Kidney (tissue), 22 donors: ENCODE measurements at places on chromosomes 13 and 19. TPM values are rescaled to one million over a fixed set of nuclear protein-coding genes. Genes with fewer than 3 reads are reported as not detected.

The OVOL3 gene
- total RNA-seq, result not detected

The ZNF600 gene
- 9.4 TPM for total RNA-seq

The SIGLEC5 gene
- not detected for total RNA-seq

The CD70 gene
- 0.76 TPM for total RNA-seq

The RFC3 gene
- total RNA-seq, result 8.2 TPM

The SBK2 gene
- total RNA-seq, result not detected

The CYP4F11 gene
- total RNA-seq, result 2.1 TPM

The S1PR5 gene
- 0.69 TPM for total RNA-seq

The FGF21 gene
- not detected for total RNA-seq

The KLF16 gene
- total RNA-seq, result 22.2 TPM

The METTL21C gene
- not detected for total RNA-seq

DNA sequence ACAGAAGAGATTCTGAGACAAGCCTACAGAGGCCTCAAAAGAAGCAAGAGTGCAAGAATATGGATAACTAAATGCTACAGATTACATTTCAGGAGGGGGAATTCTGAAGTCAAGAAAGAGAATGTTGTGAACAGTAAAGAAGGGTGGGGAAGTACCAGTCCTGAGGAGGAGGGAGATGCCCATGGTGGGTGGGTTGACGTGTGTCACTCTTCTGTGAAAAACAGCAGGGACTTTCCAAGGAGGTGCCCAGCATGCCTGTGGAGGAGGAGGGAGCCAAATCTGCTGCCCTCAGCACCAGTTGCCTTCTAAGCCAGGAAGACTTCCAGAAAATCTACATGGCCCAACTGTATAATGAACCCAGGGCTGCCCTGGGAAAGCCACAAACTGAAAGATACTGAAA lies 87.7 kb downstream of the SGCG start:
- no peaks in the 10 kb centered on the region for H3K36me3 ChIP-seq
- no peak overlapping the region for H3K4me3 ChIP-seq
- H3K27me3 ChIP-seq, result no peaks in the 10 kb centered on the region
- H3K27ac ChIP-seq, result no peak overlapping the region
- no peaks in the 10 kb centered on the region for H3K4me1 ChIP-seq

GRCh38 chr13:21546372-21546771 lies 57.6 kb downstream of the MICU2 start:
- no peaks in the 10 kb centered on the region for H3K27me3 ChIP-seq
- no peaks in the 10 kb centered on the region for H3K36me3 ChIP-seq
- H3K4me1 ChIP-seq, result no peaks in the 10 kb centered on the region
- H3K27ac ChIP-seq, result no peak overlapping the region

- H3K4me1 ChIP-seq, result peaks cover 8% of the 10 kb centered on the region
- peaks cover 2% of the 10 kb centered on the region for H3K36me3 ChIP-seq
- DNase-seq, result peak; percentile 91
Observed at GRCh38 chr19:49809160-49809940, 3.7 kb downstream of the FUZ start.

DNA sequence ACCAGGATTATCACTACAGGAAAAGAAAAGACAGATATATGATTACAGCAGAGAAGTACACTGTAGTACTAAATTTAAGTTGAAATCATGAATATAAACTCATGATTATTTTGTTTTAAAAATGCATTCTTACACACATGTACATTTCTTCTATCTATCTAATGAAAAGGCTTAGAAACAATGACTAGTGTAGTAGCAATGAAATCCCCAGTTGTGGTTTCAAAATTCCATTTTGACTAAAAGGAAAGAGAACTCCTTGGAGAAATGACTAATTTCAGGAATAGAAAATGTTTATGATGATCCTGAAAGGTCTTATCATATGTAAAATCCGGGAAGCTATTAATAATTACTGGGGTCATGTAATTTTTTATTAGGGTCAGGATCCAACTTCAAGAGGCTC lies 195.0 kb upstream of the STARD13 start:
- no peak overlapping the region for H3K4me3 ChIP-seq
- no peak overlapping the region for H3K27ac ChIP-seq
- DNase-seq, result no peak
- H3K4me1 ChIP-seq, result no peaks in the 10 kb centered on the region

DNA sequence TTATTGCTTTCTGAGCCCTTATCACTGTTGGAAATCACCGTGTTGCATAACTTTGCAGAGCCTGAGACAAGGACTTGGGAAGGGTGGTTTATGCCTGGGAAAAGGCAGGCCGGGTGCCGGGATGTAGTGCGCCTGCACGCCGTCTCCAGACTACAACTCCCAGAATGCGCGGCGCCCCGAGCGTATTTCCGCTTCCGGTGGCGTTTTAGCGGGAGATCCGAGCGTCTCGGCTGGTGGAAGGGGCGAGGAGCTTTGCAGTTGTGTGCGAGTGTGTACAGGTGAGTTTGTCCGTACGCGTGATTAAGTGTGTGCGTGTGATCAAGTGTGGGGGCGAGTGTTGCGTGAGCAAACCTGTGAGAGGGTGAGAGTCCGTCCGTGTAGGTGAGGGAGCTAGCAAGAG lies 75.4 kb downstream of the PEG3 start:
- peak; percentile 92 for DNase-seq
- no peak overlapping the region for H3K27ac ChIP-seq
- H3K4me1 ChIP-seq, result peaks cover 5% of the 10 kb centered on the region
- H3K4me3 ChIP-seq, result peak overlapping the region; percentile 90
- H3K27me3 ChIP-seq, result no peaks in the 10 kb centered on the region
- no peaks in the 10 kb centered on the region for H3K36me3 ChIP-seq

DNA sequence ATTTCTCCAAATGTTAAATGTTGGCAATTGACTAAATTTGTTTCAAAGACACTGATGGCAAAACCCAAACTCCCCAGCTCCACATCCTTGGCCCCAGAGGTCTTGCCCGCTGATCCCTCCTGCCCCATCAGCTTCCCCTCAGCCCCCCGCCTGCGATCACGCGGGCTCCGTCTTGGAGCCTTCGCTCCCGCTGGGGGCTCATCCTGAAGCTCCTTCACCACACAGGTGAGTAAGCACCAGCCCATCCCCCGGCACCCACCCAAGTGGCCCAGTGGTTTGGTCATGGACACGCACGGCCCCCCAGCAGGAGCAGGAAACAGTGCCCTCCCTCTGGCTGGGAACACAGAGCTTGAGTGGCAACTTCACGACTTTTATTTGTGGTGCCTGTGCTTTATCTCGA lies 14.9 kb downstream of the EPS8L1 start:
- DNase-seq, result no peak
- H3K4me3 ChIP-seq, result no peak overlapping the region
- H3K36me3 ChIP-seq, result no peaks in the 10 kb centered on the region

DNA sequence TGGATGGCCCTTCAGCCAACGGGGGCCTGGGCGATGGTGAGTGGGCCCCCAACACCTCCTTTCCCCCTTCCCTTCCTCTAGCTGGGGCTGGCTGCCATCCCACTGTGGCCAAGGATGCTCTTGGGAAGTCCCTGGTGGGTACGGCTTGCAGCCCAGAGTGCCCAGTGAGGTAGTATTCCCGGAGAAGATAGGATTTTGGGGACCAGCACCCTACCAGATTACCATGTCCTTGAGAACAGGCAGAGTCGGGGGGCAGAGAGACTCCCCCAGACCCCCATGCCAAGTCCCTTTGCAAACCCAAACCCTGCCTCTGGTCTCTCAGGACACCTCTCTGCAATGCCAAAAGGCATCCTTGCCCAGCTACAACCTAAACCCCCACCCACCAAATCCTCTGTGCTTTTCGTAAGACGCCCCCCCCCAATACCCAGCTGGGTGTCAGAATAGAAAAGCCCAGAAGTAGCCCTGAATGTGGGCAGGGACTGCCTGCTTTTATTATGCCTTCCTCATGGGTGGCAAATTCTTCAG lies 1.7 kb downstream of the HIF3A start:
- H3K27me3 ChIP-seq, result no peaks in the 10 kb centered on the region
- peak overlapping the region; percentile 60 for H3K27ac ChIP-seq
- peaks cover 14% of the 10 kb centered on the region for H3K4me1 ChIP-seq
- H3K4me3 ChIP-seq, result peak overlapping the region; percentile 4

- no peak overlapping the region for H3K27ac ChIP-seq
- H3K4me1 ChIP-seq, result peaks cover 7% of the 10 kb centered on the region
- no peaks in the 10 kb centered on the region for H3K36me3 ChIP-seq
- H3K27me3 ChIP-seq, result peaks cover 17% of the 10 kb centered on the region
Observed at GRCh38 chr19:18613589-18614234, 1.0 kb downstream of the TMEM59L start.

- H3K4me1 ChIP-seq, result no peaks in the 10 kb centered on the region
- H3K36me3 ChIP-seq, result no peaks in the 10 kb centered on the region
- no peak overlapping the region for H3K27ac ChIP-seq
- no peaks in the 10 kb centered on the region for H3K27me3 ChIP-seq
- no peak overlapping the region for H3K4me3 ChIP-seq
Observed at GRCh38 chr13:92390217-92390616, 836.4 kb upstream of the GPC6 start.

DNA sequence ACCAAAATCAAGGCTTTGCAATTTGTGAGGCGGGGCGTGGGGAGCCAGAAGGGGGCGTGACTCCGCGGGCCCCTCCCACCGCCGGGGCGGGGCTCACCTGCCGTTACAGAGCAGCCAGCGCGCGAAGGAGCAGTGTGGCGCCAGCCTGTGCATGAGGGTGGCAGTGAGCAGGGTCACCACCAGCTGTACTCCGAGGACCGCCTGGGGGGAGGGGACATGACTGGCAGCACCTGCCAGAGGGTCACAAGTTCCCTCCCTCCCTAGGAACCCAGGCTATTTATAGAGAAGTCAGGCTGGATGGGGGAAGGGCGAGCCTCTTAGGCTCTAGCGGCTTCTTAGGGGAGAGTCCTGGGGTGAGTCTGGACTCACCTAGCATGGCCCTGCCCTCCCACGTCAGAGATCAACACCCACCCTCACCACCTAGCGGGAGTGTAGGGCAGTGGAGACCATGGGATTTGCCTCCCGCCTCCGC lies 3.6 kb downstream of the TMEM161A start:
- H3K4me1 ChIP-seq, result peaks cover 7% of the 10 kb centered on the region
- H3K36me3 ChIP-seq, result no peaks in the 10 kb centered on the region
- H3K27me3 ChIP-seq, result no peaks in the 10 kb centered on the region
- no peak overlapping the region for H3K27ac ChIP-seq
- peak; percentile 88 for DNase-seq

GRCh38 chr19:11035441-11036377 lies 53.6 kb upstream of the LDLR start:
- DNase-seq, result peak; percentile 84
- no peak overlapping the region for H3K27ac ChIP-seq
- no peaks in the 10 kb centered on the region for H3K27me3 ChIP-seq

DNA sequence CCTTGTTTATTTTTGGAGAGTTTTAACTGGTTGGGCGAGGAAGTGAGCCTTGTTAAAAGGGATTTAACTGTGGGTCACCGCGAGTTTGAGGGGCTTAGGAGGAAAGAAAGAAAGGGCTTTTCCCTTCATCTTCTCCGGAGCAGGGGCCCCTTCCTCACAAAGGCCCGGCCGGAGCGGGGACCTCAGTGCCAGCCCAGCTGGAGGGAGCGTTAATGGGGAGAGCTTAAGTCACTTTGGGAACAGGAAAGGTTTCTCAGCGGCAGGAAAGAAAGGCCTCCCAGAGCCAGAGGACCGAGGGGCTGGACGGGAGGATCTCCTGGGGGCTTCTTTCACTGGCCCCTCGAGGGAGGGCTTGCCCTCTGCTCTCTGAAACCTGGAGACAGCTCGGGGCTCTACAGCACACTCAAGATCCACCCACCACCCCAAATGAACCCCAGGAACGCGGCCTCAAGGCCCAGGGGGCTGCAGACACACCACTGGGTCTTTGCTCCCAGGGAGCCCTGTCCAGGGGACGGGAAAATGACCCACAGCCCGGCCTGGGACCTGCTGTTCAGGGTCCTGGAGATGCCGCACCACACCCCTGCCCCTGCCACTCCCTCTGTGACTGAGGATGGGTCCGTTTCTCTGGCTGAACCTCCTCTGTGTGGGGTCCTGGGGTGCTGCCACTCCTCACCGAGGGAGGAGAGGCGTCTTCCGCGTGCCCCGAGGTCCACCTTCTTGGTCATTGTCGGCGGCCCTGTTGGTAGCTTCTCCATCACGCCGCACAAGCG lies 128.3 kb downstream of the URI1 start:
- no peak overlapping the region for H3K27ac ChIP-seq
- no peak overlapping the region for H3K4me3 ChIP-seq
- no peaks in the 10 kb centered on the region for H3K4me1 ChIP-seq
- no peaks in the 10 kb centered on the region for H3K27me3 ChIP-seq
- H3K36me3 ChIP-seq, result no peaks in the 10 kb centered on the region

DNA sequence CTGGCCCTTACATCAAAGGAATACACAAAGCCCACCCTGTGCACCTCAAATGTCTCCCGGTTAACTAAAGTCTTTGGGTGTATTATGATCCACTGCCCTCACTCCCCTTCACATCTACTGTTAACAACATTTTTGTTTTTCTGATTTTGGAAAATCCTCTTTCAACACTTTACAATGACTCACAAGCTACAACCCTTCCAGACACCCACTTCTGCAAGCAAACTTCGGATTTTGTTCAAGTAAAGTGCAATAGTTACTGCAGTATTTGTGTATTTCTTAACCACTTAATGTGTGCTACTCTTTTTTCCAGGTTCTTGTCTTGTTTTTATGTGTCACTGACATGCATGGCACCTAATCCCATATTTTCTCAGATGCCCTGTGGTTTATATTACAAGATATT lies 101.1 kb downstream of the EDNRB start:
- no peak for DNase-seq
- H3K4me1 ChIP-seq, result no peaks in the 10 kb centered on the region
- no peaks in the 10 kb centered on the region for H3K27me3 ChIP-seq
- H3K36me3 ChIP-seq, result no peaks in the 10 kb centered on the region
- no peak overlapping the region for H3K27ac ChIP-seq

GRCh38 chr19:32837531-32837930 lies 32.0 kb downstream of the SLC7A9 start:
- H3K36me3 ChIP-seq, result peaks cover 7% of the 10 kb centered on the region
- DNase-seq, result no peak
- H3K4me3 ChIP-seq, result no peak overlapping the region
- no peaks in the 10 kb centered on the region for H3K4me1 ChIP-seq
- H3K27me3 ChIP-seq, result no peaks in the 10 kb centered on the region
- H3K27ac ChIP-seq, result no peak overlapping the region

GRCh38 chr13:112893570-112894422 lies 75.2 kb upstream of the MCF2L start:
- peak; percentile 93 for DNase-seq
- no peak overlapping the region for H3K4me3 ChIP-seq
- peak overlapping the region; percentile 92 for H3K27ac ChIP-seq
- H3K4me1 ChIP-seq, result peaks cover 18% of the 10 kb centered on the region
- H3K36me3 ChIP-seq, result no peaks in the 10 kb centered on the region
- H3K27me3 ChIP-seq, result no peaks in the 10 kb centered on the region

DNA sequence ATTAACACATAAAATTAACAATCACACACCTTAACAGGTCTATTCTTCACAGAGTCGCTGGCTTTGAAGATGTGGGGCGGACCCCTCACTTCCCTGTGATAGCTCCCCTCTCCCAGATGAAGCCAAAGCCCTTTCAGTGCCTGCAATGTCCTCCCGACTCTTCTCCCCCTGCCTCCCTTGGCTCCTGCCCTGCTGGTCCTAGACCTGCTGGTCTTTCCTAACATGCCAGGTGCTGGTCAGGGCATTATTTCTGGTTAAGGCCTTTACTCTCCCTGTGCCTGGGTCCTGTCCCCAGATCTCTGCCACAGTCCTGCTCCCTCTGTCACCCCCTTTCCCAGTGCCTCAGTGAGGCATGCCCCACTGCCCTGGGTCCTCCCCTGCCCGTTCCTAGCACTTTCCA lies 12.2 kb downstream of the ERICH6B start:
- H3K36me3 ChIP-seq, result no peaks in the 10 kb centered on the region
- H3K27me3 ChIP-seq, result no peaks in the 10 kb centered on the region
- DNase-seq, result no peak

- peak; percentile 14 for DNase-seq
- H3K27me3 ChIP-seq, result no peaks in the 10 kb centered on the region
- no peak overlapping the region for H3K27ac ChIP-seq
- no peaks in the 10 kb centered on the region for H3K36me3 ChIP-seq
- H3K4me1 ChIP-seq, result no peaks in the 10 kb centered on the region
- no peak overlapping the region for H3K4me3 ChIP-seq
Observed at GRCh38 chr13:63124863-63125262, 1709.2 kb upstream of the PCDH20 start.
